ENCODE measurements at places on chromosomes 1 and 21.

DNA sequence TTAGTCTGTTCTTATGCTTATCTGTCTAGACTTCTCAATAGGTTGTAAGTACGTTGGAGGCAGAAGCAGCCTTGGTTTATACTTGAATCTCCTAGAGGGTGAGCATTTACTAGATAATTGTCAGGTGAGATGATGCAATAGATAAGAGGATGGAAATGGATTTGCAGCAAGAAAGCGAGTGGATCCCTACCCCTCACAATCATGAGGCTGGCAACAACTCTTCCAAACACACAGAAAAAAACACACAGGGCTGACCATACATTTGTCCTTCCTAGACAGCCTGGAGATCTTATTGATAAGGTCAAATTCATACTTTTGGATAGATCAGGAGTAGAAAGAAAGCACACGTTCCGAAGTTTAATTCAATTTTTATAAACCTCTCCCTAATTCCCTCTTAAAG is 481.4 kb upstream of the CAMK1G start:
- no peak for DNase-seq

- no peak for DNase-seq
These were observed 3.0 kb downstream of the OLFML3 start for GRCh38 chr1:113981962-113982931.

DNA sequence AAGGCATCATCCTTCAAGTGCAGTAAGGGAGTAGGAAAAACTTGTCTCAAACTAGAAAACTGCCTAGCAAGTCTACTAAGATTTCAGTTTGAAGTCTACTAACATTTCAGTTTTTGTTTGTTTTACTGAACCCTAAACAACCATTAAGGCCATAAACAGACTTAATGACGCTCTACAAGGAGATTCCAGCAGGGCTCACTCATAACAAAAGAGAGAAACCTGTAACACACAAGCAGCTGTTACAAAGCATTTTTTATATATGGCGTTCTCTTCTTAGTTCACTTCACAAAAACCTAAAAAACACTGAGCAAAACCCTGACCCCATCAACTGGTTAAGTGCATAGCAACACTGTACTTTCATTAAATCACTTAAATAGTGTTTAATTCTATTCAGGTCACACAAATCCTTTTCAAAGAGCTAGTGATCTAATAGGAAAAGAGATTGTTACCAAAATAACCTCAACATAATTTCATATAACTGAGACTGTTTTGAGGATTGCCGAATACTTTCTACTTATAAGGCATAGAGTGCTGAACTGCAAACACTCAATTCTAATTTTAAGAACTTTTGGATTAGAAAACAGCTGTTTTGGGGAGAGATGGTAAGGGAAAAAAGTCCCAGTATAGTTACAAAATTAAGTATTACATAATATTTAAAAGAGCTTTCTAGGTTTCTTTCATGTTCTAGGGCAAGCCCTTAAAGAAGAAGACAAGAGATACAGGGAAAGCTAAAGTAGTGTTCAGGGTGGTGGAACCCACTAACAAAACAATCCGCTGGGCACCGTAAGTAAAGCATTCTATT is 1.4 kb downstream of the B3GALNT2 start:
- no peak for DNase-seq

- DNase-seq, result no peak
These were observed 23.8 kb upstream of the KIF26B start for GRCh38 chr1:245131026-245131393.

- no peak for DNase-seq
These were observed 46.9 kb downstream of the USP48 start for GRCh38 chr1:21736011-21736410.

DNA sequence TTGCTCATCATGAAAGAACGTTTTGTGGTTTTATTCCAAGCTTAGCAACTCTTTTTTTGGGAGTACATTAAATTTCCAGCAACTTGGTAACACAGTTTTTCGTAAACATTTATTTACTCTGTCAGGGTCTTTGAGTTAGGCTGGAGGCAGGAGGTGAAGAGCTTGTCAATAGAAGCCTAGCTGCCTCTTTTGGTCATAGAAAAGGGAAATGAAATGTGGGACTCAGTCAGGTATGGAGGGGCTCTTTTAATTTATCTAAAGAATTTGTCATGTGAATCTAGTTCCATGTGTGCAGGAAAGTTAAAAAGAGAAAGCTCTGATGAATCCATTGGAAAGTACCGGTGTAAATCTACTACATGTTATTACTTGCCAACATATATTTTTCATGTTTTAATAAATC is 45.9 kb upstream of the PRMT6 start:
- no peak for DNase-seq

- DNase-seq, result peak; percentile 80
These were observed 77.7 kb downstream of the TOMM20 start for GRCh38 chr1:235050911-235051360.

GRCh38 chr1:81562934-81563333 is 237.8 kb upstream of the ADGRL2 start:
- DNase-seq, result no peak

DNA sequence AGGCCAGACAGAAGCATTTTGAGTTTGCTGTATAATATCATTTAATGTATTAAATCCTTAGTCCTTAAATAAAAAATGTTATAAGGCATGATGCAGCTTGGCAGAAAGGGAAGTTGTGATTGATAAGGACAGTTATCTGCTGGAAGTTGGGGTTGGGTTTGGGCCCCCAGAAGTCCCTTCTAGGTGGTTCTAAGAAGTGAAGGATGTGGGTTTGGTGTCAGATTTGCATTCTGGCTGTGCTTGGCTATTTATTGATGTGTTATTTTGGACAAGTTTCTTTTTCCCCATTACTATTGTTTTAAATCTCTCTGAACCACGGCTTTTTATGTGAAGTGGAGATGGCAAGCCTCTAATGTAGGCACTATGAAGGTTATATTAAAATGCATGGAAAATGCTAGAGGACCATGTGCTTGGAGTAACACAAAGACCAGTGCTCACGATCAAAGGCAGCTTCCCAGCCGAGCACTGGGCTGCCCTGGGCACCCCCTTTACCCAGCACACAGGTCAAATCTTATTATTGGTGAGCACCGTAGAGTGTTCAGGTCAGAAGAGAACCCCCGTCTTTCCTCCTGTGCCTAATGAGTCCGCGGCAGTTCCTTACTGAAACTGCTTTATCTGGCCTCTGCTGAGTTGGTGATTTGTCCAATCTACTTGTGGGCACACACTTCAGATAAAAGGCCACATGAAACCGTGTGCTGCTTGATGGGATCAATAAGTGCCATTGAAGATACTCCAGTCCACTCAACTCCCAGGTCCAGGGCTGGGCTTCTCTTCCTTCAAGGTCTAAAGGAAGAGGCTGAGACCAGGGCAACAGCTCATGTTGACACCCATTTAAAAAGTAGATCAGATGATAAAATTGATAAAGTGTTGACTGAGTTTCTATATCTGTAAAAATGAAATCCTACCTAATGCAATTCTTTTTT is 212.0 kb downstream of the PRDM2 start:
- no peak for DNase-seq

- no peak for DNase-seq
These were observed 78.1 kb downstream of the SIK1 start for GRCh38 chr21:43348801-43349261.

- DNase-seq, result no peak
These were observed 187.2 kb downstream of the PCP4 start for GRCh38 chr21:40054403-40054802.

DNA sequence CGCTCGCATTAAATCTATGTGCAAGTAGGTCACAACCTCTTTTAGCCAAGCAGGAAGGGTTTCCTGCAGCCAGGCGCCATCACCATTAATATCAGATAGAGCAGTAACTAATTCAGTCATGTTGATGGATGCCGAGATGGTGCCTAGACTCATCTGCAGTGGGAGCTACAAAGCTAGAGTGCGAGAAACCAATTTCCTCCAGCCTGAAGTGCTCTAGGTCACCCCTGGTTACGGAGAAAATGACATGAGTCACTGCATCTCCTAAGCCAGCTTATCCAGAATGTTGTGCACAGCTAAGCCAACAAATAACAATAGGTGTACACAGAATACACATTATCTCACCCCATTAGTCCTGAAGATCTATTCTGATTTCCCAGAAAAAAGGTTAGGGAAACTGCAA is 36.0 kb downstream of the OVAAL start:
- DNase-seq, result no peak

GRCh38 chr1:227156520-227156919 is 161.8 kb downstream of the CDC42BPA start:
- no peak for DNase-seq

DNA sequence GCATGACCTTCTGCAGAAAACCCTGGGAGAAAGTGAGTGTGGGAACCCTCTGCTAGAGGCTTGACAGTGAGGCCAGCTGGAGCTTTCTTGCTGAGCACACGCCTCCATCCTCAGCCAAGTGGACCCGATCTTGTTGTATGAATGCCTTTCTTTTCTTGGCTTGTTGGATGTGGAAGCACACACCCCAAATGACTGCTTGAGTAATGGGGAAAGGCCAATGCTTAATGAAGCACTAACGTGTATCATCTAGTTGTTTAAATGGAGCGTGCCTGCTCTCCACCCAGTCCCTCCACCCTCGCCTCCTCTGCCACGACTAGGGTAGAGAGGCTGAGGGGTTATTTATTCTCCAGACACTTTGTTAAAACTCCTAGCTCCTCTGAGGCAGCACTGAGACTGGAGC is 54.3 kb upstream of the IKBKE start:
- no peak for DNase-seq

- DNase-seq, result no peak
These were observed 634.9 kb downstream of the LMO4 start for GRCh38 chr1:87963556-87963955.

DNA sequence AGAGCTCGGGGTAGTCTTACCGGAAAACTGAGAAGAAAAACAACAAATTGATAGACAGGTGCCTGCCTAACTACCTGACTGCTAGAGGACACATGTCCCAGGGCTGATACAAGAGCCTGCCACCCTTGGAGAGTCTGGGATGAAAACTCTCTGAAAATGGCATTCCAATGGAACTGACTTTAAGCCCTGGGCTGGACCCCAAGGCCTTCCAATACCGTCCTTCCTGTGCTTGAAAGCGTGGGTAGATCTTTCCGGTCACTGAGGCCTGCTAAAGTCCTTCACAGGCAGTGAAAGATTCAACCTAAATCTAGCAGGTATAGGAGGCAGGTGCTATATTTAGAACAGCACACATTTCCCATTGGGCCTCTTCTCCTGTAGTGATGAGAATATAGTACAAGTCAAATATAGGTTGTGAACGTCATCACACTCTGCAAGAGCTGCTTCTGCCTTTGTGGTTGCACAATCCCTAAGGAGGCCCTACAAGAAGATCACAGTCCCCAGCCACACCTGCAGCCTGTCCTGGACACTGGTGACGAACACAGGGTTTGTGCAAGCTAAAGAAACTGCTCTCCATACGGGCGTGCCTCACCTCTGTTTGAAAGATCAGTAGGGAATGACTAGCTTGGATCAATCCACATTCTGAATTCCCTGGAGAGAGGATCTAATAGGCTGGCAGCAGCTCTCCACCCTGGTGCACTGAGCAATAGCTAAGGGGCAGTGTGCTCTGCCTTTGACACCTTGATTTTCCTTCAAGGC is 876 bp upstream of the CHML start:
- DNase-seq, result no peak

GRCh38 chr1:54012008-54012325 is 6.0 kb downstream of the LDLRAD1 start:
- no peak for DNase-seq

- no peak for DNase-seq
These were observed 443.1 kb downstream of the TTLL7 start for GRCh38 chr1:83555871-83556270.

GRCh38 chr1:18875107-18875795 is 15.8 kb upstream of the TAS1R2 start:
- peak; percentile 89 for DNase-seq

GRCh38 chr1:64320922-64321614 is 117.6 kb downstream of the UBE2U start:
- no peak for DNase-seq

GRCh38 chr1:214397497-214397896 is 116.5 kb downstream of the SMYD2 start:
- DNase-seq, result no peak

- no peak for DNase-seq
These were observed 18.9 kb upstream of the IGSF5 start for GRCh38 chr21:39726133-39726532.

DNA sequence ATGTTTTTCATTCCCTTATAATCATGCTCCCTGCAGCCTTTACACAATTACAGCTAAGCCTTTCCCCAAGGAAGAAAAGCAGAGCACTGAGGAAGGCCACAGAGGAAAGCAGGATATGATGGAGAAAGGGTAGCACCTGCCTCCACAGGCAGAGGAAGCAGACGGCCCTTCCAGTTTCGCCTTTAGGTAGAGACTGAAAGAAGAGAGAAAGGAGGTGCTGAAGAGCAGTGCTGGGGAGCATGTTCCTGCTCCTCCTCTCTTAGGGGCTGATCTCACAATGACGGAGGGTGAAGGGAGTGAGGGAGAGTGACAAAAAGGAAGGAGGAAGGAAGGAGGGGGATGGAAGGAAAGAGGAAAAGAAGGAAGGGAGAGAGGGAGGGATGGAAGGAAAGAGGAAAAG is 41.1 kb downstream of the SUSD4 start:
- no peak for DNase-seq
